Fibroblast of pulmonary artery (primary cell): ENCODE measurements at places on chromosomes 1 and 21.

DNA sequence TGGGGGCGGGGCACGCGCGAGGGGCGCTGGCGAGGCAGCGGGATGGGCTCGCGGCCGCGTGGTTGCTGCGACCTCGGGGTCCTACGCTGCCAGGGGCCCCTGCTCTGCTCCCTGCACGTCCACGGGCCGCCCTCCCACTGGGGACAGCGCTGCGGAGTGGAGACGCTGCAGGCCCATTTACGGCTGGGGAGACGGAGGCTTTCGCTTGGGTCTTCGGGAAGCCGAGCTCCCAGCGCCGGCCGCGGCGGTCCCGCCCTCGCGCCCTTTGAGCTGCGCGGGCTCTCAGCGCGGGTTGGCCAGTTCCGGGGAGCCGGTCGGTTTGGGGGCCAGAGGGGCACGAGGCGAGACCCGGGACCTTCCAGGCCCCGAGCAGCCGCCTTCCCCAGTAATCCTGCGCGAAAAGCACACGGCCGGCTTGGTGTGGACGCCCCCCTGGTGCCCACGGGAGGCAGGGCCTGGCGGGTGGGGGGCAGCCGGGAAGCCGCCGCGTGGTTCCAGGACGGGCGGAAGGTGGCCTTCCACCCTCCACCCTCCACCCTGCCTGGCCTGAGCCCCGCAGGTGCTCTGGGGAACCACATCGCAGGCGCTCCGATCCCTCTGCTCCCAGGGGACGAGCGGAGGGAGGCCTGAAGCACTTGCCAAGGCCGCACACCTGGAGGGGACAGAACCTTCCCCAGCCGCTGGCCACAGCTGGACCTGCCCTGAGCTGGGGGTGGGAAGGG, 570 bp upstream of the PEX10 start:
- DNase-seq = peak; percentile 49

GRCh38 chr21:32461503-32461902, 49.0 kb downstream of the EVA1C start:
- no peak for DNase-seq

- no peak for DNase-seq
Observed at GRCh38 chr1:17027403-17027802, 15.7 kb upstream of the ATP13A2 start.

DNA sequence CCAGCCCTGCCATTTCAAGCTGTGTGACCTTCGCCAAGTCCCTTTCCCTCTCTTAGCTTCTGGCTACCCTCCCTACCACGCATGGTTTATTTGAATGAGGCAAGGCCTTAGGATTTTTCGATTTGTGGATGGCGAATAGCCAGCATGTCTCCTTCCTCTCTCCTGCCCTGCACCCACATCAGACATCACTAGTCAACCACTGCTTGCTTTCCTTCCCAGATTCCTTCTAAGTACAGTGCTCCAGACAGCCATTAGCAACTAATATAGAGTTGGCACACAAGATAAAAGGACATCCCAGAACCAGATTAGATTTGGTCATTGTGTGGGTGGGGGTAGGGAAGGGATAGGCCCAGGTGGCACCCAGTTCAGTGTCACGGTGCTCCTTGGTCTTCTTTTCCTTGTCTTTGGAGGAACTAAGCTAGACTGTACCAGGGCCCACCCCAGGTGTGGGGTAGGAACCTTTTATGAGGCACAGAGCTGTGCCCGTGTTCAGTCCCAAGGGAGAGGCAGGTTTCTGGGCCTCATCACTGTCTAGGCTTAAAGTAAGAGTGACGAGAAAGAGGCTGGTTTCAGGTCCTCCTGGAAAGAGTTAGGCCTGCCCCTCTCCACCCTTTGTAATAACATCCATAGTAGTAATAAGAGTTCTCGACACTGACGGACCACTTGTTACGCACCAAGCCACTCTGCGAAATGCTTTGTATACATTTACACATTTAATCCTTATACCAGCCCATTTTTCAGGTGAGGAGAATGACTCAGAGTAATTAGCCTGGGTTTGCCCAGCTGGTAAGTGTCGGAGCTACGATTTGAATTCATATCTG, 8.6 kb downstream of the ALPL start:
- no peak for DNase-seq

GRCh38 chr1:11693024-11693590, 1.6 kb downstream of the DRAXIN start:
- DNase-seq = peak; percentile 62

GRCh38 chr1:16162163-16162822, 6.4 kb upstream of the EPHA2 start:
- DNase-seq = no peak

GRCh38 chr1:186404454-186405051, 28.9 kb downstream of the ODR4 start:
- DNase-seq = peak; percentile 92

DNA sequence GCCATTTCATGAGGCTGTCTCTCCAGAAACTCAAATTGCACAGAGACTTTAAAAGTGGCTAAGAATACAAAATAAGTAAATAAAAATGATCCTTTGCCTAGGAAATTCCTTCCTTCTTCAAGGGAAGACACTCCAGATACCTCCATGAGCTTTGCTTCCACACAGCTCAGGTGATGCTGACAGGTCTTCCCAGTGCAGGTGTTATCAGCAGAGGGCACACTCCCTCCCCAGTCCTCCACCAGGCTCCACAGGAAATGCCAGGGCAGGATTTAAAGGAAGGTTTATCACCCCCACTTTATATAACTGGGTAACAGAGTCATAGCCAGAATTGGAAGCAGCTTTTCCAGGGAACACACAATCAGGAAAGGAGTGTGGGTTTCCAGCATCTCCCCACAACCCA, 5.7 kb downstream of the HSD3B2 start:
- no peak for DNase-seq

DNA sequence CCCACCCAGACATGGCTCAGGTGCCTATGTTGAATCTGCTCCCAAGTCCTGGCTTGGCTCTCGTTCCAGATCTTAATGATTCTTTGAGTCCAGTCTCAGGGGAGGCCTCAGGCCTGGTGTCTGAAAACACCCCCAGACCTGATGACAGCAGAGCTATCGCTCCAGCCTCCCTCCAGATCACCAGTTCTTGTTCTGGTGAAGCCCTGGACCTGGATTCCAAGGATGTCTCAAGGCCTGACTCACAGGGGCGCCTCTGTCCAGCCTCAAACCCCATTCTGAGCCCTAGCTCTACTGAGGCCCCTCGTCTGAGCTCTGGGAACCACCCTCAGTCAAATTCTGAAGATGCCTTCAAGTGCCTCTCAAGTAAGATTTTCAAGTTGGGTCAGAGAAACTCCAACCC, 11.4 kb downstream of the MROH7 start:
- no peak for DNase-seq

DNA sequence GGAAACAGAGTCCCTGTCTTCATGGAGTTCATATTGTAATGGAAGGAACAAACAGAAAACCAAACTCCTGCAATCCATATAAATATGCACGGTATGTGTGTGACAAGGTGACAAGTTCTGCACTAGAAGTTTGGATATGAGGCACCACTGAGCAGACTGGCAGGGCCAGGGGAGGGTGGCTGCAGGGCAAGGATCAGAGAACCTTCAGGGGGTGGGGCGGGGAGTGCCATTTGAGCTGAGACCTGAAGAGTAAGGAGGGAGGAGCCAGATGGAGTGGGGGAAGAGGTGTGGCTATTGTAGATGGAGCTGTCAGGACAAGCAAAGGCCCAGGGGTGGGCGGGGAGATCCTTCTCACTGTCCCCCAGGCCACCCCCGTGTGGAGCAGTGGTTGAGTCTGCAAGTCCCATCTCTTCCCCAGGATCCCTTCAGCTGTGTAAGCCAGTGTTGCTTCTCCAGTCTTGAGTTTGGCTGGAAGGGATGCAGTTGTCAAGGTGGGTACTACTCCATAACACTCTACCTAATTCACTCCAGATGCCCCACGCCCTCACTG, 76.4 kb downstream of the ATP5PO start:
- no peak for DNase-seq

GRCh38 chr1:231279081-231279480, 38.1 kb downstream of the GNPAT start:
- DNase-seq = peak; percentile 70

- no peak for DNase-seq
Observed at GRCh38 chr1:48356901-48357300, 115.1 kb downstream of the SPATA6 start.

- no peak for DNase-seq
Observed at GRCh38 chr1:12450090-12450755, 167.8 kb downstream of the DHRS3 start.

GRCh38 chr1:224558904-224559303, 57.2 kb upstream of the CNIH3 start:
- DNase-seq = no peak

GRCh38 chr21:43354026-43354420, 72.9 kb downstream of the SIK1 start:
- DNase-seq = no peak

GRCh38 chr21:44517175-44517899, 22.7 kb downstream of the KRTAP10-1 start:
- DNase-seq = no peak

- peak; percentile 87 for DNase-seq
Observed at GRCh38 chr1:91282695-91283420, 121.8 kb downstream of the HFM1 start.

- DNase-seq = no peak
Observed at GRCh38 chr1:3652548-3653285, 401 bp downstream of the TP73 start.

GRCh38 chr1:53047737-53048736, 14.0 kb upstream of the PODN start:
- peak; percentile 79 for DNase-seq

- DNase-seq = no peak
Observed at GRCh38 chr1:91572044-91572443, 71.4 kb downstream of the CDC7 start.

DNA sequence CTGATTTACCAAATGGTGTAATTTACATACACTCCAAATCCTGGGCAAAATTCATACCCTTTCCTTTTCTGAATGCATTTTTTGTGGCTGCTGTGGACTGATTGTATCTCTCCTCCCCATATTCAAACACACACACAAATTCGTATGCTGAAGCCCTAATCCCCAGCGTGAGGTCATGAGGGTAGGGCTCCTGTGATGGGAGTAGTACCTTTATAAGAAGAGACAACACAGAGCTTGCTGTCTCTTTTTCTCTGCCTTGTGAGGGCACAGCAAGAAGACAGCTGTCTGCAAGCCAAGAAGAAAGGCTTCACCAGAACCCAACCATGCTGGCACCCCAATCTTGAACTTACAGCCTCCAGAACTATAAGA, 24.4 kb downstream of the DUSP10 start:
- DNase-seq = no peak

- peak; percentile 69 for DNase-seq
Observed at GRCh38 chr1:206725109-206725963, 40.6 kb downstream of the MAPKAPK2 start.

GRCh38 chr1:112285746-112286145, 110.3 kb upstream of the CTTNBP2NL start:
- DNase-seq = no peak

- DNase-seq = peak; percentile 87
Observed at GRCh38 chr1:97277891-97278654, 556.5 kb downstream of the PTBP2 start.

- no peak for DNase-seq
Observed at GRCh38 chr1:193540511-193540910, 354.1 kb upstream of the B3GALT2 start.

- DNase-seq = no peak
Observed at GRCh38 chr1:154806333-154806732, 63.7 kb downstream of the KCNN3 start.

DNA sequence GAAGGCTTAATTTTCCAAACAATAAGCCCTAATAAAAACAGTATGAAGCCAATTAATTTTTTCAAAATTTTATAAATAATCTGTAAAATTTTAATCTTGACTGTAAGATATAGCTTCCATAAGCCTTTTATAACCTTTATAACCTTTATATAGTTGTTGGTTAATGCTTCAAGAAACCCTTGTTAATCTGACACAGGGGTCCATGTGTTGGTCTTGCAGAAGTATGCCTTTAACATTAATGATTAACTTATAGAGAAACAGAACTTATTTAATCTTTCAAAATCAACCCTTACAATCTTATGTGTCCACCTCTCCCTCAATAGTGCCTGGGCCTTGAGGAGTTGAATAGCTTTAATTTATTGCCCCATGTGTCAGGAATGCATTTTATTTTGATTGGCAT, 23.2 kb upstream of the HAO2 start:
- no peak for DNase-seq

- no peak for DNase-seq
Observed at GRCh38 chr1:3440711-3441409, 13.6 kb upstream of the ARHGEF16 start.

GRCh38 chr1:43545695-43546387, 15.2 kb downstream of the PTPRF start:
- no peak for DNase-seq

DNA sequence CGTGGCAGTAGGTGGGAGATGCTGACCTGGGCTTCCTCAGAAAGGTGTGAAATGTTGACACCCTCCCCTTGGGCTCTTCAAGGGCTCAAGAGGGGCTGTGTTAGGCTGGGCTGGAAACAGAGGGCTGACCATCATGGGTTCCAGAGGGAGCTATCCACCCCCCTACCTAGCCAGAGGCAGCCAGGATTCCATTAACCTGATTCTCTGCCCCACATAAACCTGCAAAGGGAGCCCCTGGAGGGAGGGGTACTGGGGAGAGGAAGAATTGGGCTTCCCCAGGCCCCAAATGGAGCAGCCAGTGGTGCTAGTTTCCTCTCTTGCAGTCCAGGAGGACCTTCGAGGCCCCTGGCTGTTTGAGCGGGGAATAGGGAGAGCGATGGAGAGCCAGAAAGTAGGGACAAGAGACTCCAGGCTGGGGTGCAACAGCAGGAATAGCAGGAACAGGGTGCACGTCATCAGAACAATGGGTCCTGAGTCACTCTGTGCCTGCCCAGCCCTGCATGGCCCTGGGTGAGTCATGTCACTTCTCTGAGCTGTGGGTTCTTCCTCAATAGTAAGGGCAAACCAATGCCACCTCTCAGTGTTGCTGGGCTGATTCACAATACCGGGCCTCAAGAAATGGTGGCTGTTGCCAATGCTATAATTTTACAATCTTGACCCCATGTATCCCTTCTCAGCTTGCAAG, 121.2 kb downstream of the EPHB2 start:
- DNase-seq = peak; percentile 80

- DNase-seq = no peak
Observed at GRCh38 chr1:67788238-67788790, 45.0 kb downstream of the GNG12 start.

GRCh38 chr1:2156866-2157265, 37.7 kb downstream of the FAAP20 start:
- DNase-seq = no peak

- DNase-seq = no peak
Observed at GRCh38 chr1:17640393-17640792, 100.9 kb downstream of the ARHGEF10L start.

- DNase-seq = no peak
Observed at GRCh38 chr1:178784131-178784536, 59.1 kb downstream of the RALGPS2 start.
